ENCODE measurements at places on chromosomes 6 and 20.

DNA sequence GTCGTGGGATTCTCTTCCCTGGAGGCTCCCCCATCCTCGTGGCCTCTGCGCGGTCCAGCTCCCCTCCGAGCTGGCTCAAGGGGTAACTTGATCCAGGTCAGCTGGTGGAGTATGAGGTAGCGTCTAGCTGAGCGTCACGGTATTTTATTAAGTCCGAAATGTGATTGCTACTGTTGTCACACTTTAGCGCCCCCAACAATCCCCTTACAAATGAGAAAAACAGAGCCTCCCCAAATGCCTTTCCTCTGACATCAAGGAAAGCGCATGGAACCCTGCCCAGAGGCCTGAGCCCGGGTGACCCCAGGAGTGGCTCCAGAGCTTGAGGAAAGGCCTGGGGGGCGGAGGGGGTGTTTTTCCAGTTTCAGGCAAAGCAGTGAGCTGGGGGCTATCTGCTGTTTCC lies 192.4 kb downstream of the ZMYND8 start:
- no peak for DNase-seq

DNA sequence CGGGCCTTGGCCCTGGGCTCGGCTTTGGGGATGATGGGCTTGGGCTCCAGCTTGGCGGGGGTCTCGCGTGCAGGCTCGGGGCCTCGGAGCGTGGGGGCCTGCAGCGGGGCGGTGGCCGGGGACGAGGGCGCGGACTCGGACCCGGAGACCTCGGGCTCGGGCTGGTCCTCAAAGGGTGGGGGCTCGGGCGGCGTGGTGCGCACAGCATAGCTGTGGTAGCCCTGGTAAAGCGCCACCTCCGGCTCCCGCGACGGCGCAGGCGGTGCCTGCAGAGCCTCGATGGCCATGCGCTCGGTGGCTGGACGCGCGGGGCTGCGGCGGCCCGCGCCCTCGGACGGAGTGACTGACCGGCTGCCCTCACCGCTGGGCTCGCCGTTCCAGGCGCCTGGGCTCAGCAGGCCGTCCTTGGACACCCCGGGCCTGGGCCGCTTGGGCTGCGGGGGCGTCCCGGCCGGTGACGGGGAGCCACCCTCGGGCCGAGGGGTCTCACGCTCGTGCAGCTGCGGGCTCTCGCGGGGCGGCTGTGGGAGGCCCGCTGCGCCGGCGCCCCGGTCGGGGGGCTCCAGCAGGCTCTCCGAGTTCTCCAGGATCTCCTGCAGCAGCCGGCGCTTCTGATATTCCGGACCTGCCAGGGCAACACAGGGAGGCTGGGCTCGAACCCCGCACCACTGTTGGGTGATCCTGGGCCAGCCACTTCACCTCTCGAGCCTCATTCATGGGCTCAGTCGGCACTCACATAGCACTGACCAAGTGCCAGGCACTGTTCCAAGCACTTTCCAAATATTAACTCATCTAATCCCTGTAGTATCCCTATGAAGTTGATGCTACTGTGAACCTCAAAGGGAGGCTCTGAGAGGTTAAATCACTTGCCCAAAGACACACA lies 71.0 kb downstream of the JPH2 start:
- DNase-seq, result no peak

GRCh38 chr6:101534386-101534785 lies 140.9 kb downstream of the GRIK2 start:
- no peak for DNase-seq

GRCh38 chr20:24211972-24212371 lies 223.4 kb upstream of the GGTLC1 start:
- DNase-seq, result no peak

DNA sequence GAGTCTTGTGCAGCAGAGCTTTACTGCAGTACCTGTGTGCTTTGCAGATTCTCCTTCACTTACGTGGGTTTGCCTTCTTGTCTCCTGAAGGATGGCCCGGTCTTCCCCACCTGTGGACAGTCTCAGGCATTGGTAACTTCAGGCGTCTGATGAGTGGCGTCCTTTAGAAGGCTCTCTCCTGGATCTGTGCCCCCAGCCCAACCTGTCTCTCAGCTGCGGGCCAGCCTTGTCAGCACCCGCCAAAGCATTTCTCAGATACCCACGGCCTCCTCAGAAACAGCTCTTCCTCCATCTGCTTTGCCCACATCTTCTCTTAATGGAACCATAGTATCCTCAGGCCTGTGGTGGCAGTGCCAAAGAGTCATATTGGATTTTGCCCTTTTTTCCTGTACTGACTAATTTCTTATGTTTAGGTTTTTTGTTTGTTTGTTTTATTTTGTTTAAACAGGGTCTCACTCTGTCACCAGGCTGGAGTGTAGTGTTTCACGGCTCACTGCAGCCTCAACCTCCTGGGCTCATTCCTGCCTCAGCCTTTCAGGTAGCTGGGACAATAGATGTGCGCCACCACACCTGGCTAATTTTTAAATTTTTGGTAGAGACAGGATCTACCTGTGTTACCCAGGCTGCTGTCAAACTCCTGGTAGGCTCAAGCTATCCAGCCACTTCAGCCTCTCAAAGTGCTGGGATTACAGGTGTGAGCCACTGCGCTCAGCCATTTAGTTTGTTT lies 96.6 kb downstream of the ARID1B start:
- DNase-seq, result no peak

GRCh38 chr20:8438748-8439147 lies 306.7 kb downstream of the PLCB1 start:
- DNase-seq, result no peak

DNA sequence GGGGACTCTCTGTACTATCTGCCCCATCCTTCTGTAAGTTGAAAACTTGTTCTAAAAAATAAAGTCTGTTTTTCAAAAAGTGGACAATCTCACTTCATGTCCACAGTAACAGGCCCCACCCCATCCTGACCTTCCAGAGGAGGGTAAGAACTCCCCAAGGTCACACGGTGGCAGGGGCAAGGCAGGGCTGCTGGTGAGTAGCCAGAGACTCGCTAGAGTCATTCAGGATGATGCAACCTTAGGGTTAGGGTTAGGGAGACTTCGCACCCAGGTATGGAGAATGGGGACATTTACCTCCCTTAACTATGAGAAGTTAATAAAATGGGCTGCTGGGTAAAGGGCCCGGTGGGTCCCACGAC lies 15.4 kb downstream of the PEDS1 start:
- no peak for DNase-seq

DNA sequence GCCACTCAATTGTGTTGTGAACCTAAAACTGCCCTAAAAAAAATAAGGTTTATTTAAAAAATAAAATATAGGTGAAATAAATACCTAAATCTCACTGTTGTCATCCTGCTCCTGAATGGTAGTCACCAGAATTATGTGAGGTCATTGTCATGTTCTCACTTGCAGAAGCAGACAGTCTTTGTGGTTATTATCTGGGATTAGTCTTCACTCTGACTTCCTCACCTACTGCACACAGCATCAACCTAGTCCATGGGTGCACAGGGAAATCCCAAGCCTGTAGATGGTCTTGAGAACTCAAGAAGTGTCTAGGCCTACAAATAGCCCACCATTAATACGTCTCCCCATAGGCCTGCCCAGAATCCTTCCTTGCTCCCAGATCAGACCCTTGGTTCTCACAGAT lies 97.0 kb downstream of the FOXF2 start:
- no peak for DNase-seq

DNA sequence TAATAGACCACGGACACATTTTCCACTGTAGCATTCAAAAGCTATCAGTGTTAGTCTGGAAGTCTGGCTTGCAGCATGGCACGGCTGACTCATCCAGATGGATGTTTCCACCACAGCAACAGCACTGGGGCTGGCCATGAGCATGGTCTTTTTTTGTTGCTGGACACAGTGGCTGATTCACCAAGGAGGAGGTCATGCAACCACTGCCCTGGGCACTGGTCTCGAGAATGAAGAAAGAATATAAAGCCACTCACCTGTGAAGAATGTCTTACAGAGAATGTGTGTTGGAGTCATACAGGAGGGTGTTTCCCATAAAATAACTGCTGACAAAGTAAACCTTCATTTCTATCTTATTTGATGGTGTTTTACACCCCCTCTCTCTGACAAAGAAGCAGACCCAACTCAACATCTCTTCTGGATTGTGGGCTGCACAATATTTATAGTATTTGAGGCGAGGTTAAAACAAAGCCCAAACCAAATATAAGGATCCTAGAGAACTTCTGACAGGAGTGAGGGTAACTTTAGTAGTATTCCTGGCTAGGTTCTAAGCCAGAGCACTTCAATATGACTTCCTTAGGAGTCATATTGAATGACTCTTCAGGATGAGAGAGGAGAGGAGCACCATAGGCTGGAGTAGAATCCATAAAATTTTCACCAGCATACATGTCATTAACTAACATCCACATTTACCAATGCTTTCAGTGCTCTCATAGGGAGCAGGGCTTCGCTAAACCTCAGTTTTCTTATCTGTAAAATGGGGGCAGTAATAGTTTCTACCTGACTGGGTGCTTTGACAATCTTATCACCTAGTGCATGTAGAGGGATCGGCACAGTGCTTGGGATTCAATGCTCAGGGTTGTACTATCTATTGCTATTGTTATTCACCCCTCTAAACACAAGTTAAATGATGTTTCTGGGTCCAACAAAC lies 121.4 kb downstream of the KIF13A start:
- peak; percentile 77 for DNase-seq
